ENCODE measurements at places on chromosomes 12 and 14.

- no peak for DNase-seq
Observed at GRCh38 chr12:80321653-80322052, 122.4 kb upstream of the PTPRQ start.

- no peak for DNase-seq
Observed at GRCh38 chr14:35932136-35932535, 106.0 kb downstream of the BRMS1L start.

GRCh38 chr12:93777254-93777653, 100.1 kb downstream of the CRADD start:
- DNase-seq = no peak

GRCh38 chr14:70735043-70735442, 74.3 kb downstream of the MAP3K9 start:
- DNase-seq = no peak

GRCh38 chr14:53516261-53516774, 363.2 kb upstream of the DDHD1 start:
- DNase-seq = no peak

- DNase-seq = no peak
Observed at GRCh38 chr12:89750389-89751351, 42.0 kb upstream of the ATP2B1 start.

GRCh38 chr12:94705676-94706075, 55.3 kb upstream of the TMCC3 start:
- no peak for DNase-seq

DNA sequence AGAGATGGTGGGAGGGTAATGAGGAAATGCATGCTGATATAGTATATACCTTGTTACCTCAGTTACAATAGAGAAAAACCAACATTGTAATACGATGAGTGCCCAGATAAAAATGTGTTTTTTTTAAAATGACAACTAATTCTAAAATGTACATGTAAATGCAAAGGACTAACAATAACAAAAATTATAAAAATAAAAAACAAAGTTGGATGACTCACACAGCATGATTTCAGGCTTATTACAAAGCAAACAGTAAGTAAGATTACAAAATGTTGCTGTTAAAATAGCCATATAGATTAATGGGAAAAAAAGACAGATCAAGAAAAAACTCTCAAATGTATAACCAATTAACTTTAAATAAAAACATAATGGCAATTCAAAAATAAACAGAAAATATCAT, 1099.4 kb downstream of the FSCB start:
- DNase-seq = no peak

GRCh38 chr12:56520506-56520905, 1.1 kb upstream of the RBMS2 start:
- DNase-seq = no peak

- DNase-seq = no peak
Observed at GRCh38 chr14:52078095-52078531, 9.3 kb upstream of the NID2 start.

DNA sequence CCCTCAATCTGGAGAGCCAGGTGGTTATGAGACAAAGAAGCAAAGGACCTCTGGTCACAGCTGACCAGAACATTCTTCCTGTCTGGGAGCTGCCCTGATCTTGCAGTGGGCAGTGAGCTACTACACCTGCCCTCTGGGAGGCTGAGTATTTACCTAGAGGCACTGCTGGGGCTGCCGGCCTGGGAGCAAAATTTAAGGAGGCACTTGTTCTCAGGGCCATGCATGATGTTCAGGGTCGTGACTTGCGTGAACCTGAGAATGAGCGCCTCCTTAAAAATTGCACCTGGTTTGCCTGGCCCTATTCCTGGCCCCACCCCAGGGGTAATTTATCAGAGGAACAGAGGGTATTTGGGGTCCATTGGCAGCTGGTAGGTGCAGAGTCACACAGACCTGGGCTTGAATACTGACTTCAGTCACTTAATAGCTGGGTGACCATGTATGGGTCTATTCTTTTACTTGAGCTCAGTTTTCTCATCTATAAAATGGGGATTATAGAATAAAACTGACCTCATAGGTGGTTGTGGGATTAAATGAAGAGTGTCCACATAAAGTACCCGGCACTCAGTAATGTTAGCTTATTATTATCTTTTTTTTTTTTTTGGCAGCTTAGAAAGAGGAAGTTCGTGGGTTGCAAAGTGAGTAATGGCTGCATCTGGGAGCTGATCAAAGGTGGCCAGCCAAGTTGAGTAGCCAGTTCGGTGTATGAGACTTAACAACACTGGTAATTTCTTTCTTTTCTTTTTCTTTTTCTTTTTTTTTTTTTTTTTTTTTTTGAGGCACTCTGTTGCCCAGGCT, 107.4 kb upstream of the MED13L start:
- DNase-seq = peak; percentile 43
